ENCODE measurements at places on chromosomes 1 and 21.

DNA sequence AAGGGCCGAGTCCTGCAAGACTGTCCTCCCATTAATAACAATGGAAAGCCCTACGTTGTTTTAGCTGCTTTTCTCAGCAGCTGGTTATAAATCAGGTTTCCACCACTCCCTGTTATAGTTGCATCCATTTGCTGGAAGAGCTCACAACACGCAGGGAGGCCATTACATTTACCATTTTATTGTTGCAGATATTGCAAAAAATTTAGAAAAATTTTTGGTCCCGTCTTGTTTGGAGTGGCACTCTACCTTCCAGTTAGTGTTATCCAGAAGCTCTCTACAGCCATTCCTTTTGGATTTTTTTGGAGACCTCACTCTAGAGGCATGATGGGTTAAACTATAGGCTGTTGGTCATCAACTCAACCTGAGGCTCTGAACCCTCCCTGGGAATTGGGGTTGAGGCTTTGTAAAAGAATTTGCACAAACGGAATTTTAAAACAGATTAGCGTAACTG, 1532.1 kb upstream of the TPTE start:
- DNase-seq, result no peak

DNA sequence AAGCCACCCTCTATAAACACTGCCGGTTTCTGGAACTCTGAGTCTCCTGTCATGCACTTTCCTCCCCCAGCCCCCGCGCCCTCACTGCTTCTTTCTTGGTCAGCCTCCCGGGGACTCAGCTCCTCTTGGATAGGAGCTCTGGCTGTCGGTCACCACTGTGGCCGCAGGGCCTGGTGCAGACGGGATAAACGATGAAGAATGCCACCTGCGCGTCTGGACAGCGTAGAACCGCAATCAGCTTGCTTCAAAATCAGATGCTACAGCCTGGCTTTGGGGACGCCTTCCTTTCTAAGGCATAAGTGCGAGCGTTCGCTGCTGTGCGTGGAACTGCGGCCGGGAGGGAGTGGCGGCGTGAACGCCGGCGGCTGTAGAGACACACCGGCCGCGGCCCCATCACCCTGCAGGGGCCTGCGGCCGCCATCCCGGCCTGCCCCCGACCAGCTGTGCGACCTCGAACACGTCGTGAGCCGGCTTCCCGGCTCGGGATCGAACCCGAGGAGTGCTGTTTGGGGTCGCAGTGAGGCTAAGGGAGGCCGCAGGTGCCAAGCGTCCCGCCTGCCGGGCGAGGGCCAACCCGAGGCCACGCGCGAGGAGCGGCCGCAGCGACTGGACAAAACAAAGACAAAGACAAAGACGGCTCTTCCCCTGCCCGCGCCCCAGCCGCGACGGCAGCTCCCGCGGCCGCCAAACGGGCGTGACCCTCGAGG, 688 bp downstream of the PTTG1IP start:
- DNase-seq, result peak; percentile 22

GRCh38 chr1:229645324-229645993, 19.4 kb downstream of the URB2 start:
- no peak for DNase-seq

DNA sequence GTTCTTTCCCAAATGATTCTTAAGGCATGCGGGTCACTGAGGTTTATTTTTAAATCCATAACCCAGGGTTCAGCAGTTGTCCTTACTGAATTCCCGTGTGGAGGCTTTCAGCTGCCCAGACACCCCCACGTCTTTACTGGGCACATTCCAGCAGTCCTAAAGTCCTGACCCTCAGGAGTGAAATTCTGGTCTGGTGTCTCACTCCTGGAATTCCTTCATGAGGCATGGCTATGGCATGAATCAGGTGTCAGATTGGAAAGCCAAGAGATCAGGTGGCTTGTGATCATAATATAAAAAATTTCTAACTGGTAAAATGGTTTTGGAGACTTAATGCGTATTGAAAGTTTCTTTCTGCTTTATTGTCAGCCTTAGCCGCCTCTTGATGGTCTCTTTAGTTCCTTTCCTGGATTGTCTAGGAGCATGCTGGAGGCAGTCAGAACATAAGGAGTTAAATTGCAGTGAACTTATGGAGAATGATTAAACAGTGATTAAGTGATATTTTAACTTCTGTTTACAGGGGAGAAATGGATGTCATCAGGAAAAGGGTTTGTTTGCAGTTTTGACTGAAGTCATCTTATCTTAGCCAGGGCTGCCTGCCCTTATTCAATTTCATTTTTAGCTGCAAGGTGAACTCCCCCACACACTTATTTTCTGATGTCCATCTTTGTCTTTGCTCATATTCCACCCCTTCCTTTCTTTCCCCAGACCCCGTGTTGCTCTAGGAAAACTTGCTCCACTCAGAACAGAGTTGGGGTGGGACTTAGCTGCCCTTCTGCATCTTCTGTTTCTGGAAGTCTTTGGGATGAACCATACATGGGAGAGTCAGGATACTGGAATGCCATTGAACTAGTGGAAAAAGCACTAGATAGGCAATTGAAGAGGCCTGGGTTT, 25.7 kb upstream of the MACF1 start:
- DNase-seq, result no peak

DNA sequence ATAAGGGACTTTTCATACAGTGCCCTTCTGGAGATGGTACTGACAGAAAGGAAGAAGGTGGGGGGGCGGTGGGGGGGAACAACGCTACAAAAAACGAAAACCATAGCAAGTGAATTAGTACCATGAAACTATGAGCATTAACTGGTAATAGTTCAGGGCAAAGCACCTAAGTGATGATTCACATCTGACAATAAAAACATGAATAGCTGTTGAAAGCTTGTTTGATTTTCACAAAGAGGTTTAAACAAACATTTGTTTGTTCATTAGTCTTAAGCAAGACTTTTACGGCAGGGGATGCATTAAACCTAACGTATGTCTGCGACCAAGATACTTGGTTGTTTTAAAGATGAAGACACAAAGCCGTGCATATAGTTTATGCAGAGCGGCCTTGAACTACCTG, 177.5 kb downstream of the LMO4 start:
- no peak for DNase-seq

GRCh38 chr1:172991674-172992400, 58.9 kb downstream of the TNFSF18 start:
- no peak for DNase-seq

DNA sequence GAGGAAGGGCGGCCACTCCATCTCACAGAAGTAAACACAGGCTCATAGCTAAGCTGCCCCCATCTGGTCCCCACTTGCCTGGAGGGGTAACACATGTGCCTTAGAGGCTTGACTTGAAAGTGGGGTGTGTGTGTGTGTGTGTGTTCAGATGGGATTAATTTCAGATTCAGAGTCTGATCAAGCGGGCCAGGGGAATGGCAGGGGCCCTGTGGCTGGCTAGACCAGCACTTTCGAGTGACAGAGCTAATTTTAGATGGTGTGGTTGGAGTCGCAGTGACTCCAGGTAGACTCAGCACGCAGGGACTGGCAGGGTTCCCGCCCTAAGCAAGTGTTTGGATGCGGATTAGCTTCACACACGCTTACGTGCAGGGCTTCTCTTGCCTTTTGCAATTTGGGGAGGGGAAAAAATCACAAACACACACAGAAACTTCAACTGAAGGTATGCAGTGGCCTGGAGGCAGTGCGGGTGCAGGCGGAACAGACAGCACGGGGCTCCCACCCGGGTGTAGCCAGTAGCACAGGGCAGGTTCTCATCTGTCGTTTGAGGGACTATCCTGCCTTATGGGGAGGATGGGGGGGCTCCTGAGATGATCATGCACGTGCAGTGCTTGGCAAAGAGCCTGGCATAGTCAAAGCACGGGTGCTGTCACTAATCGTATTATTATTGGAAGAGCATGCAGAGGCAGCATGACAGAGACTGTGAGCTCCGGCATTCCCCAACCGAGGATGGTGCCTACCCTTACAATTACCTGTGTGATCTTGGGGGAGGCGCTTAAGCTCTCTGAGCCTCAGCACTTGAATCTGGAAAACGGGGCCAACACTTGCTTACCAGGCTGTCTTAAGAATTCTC, 1.3 kb downstream of the EDN2 start:
- peak; percentile 53 for DNase-seq

DNA sequence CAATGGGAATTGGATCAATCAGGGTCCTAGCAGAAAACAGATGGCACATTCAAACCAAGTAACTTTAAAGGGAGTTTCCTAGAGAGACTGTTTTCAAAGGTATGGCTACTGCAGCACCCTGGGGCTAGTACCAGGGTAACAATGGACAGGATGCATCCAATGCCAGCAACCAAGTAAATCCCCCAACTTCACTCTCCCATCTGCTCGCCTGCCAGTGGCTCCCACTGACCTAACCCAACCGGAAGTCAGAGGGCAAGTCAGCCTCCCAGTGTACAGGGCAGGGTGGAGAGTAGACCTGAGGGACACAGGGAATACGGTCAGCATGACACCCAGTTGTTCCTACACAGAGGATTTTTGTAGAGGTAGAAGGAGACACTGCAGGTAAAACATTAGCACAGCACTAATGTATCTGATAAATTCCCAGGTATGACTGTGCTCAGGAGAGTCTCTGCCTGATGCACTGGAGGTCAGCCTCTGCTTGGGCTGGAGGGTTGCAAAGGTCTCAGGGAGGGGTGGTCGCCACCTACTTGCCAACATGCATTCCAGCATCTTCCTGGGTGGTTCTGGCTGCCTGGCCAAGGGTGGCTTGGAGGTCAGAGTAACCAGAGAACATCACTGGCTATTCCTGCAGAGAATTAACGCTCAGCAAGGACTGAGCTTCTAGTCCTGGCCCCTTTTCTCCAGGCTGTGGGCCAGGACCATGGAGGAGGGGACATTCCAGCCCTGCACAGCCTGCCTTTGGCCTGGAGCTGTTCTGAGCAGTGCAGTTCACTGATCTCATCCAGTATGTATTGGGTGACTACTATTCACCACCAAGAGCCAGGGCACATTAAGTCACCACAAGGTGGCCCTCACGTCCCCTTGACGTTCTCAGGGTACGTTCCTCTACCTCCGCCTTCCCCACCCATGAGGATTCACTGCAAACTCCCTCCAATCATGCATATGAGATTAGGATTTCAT, 5.1 kb upstream of the GJA4 start:
- no peak for DNase-seq

GRCh38 chr1:97108179-97108578, 386.6 kb downstream of the PTBP2 start:
- DNase-seq, result no peak

DNA sequence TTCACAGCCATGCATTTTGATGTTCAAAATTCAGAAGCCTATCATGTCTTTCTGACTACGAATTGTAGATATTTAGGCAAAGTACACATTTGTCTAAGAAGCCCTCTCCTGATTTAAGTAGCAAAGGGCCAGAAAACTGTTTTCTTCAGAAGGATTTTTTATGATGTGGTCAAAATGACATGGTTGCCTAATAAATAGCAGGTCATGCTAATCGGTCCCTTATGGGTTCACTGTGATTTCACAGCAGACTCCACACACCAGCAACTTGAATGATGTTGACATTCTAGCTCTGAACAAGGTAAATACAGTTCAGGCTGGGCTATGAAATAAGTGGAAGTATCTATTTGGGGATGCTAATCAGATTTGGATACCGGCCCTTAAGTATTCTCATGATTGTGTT, 178.7 kb upstream of the DPYD start:
- DNase-seq, result no peak

DNA sequence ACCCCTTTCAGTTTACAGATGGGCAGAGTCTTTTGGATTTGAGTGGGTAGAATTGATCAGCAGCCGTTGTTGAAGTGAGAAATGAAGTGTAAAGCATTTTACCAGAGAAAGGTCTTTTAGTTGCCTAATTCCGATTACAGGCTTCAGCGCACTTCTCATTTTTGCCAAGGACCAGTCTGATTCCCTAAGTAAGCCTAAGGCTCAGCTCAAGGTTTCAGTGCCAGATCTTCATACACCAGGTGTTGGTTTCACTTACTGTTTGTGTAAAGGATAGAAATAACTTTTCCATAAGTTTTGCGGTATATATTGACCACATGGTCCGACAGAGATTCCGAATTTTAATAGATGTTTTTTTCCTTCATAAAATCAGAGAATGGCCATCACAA, 83.9 kb upstream of the BMP8A start:
- DNase-seq, result no peak

- no peak for DNase-seq
Measured at GRCh38 chr1:115436596-115436995, 98.5 kb upstream of the NGF start.

DNA sequence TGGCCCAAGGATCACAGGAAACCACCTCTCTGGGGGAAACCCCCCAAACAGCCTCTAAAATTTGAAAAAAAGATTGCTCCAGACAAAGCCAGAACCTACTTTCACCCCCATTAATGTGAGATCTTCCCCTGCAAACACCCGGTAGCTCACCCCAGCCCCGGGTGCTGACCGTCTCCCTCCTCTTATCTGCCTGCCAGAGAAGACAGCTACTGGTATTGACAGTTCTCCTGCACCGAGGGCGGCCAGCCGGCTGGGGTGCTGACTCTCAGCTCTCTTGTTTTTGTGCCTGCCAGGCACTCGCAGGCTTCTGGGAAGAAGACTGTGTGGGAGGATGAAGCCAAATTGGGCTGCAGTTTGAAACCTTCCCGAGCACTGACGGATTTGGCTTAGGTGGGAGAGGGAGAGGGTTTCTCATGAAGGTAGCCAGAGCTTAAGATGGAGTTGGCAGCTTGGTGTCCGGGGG, 48.2 kb downstream of the RASSF5 start:
- DNase-seq, result peak; percentile 80

DNA sequence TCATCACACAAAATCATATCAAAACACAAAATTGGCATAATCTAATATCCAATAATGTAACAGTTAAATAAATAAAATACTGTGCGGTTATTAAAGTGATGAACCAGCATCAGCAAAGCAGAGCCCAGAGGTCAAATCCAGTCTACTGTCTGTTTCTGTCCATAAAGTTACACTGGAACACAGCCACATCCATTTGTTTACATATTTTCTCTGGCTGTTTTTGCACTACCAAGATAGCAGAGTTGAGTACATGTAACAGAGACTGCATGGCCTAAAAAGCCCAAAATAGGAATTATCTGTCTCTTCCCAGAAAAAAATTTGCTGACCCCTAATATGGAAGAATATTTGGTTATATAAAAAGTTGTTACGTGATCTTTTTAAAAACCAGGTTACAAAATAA, 242.2 kb upstream of the DMRTA2 start:
- DNase-seq, result no peak

Measured in dorsolateral prefrontal cortex (tissue), 122 donors.